Activated CD4-positive, alpha-beta T cell treated with anti-CD3 and anti-CD28 coated beads for 1 hour (primary cell): ENCODE measurements at places on chromosomes 12 and 14.

- DNase-seq: no peak
Observed at GRCh38 chr12:93946542-93947150, 201.7 kb upstream of the PLXNC1 start.

- DNase-seq: no peak
Observed at GRCh38 chr14:24343795-24344660, 4.2 kb upstream of the RIPK3 start.

- DNase-seq: no peak
Observed at GRCh38 chr12:41380878-41381277, 192.8 kb downstream of the PDZRN4 start.

- no peak for DNase-seq
Observed at GRCh38 chr14:104948736-104949031, 24.0 kb downstream of the PLD4 start.

DNA sequence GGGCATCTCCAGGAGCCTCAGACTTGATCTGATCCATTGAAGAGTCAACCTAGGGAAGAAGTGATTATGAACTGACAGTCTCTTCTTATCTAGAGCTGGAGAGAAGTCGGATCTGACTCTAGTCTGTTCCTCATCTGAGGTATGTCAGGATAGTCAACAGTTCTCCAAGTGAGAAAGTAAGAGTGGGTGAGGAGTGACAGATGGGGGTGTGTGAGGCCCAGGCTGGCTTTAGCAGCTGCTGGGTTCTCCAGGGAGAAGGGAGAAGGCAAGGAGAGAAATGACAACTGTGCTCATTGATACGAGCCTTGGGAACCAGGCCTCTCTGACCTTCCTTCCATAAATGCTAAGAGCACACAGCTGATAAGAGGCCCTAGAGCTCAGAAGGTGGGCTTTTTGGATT is 53.3 kb downstream of the IRAK3 start:
- no peak for DNase-seq
